ENCODE measurements at places on chromosomes 16 and 17.

- H3K27ac ChIP-seq = no peak overlapping the region
- no peak overlapping the region for H3K4me3 ChIP-seq
- H3K4me1 ChIP-seq = peaks cover 12% of the 10 kb centered on the region
- no peaks in the 10 kb centered on the region for H3K27me3 ChIP-seq
- DNase-seq = no peak
Observed at GRCh38 chr16:81593481-81593880, 148.9 kb downstream of the CMIP start.

DNA sequence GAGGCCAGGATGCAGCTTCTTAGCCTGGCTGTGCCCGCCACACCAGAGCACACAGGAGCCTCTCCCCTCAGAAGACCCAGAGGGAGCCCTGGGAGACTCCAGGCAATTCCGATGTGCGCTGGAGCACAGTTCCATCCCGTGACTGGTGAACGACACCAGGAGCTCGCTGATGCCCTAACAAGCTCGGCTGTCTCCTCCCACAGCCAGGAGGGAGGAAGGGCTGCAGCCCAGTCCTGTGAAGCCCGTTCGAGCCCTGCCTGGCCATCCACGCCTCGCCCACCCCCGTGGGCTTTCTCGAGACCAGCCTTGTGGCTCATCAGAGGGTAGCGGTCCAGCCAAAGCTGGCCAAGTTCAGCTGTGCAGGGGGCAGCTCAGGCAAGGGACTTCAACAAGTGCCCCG is 21.8 kb upstream of the RASD1 start:
- H3K27ac ChIP-seq = no peak overlapping the region
- H3K4me1 ChIP-seq = peaks cover 61% of the 10 kb centered on the region
- H3K36me3 ChIP-seq = no peaks in the 10 kb centered on the region
- no peaks in the 10 kb centered on the region for H3K27me3 ChIP-seq

DNA sequence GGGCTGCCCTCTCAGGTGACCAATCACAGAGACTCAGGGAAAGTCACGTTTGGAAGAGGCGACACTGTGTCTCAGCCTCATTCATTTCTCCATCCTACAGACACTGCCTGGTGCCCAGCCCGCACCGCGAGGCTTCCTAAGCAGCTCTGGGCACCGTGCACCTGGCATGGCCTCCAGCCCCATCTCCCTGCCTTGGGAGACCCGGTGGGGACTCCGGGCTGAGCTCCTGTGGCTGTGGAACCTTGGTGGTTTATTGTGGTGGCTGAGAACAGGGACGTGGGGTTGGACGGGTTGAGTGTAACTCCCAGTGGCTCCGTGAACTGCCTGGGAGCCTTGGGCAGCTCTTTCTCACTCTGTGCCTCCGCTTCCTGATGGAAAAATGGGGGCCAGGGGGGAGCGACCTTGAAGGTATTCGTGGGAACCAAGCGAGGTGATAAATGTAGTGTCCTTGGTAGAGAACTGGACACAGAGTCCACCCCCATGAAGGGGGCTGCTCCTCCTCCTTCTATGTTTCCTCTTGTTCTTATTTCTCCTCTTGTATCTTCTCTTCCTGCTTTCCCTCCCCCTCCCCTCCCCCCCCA is 215.4 kb downstream of the SEC14L1 start:
- H3K4me3 ChIP-seq = no peak overlapping the region
- H3K27ac ChIP-seq = no peak overlapping the region

GRCh38 chr17:12062249-12062648 is 41.6 kb downstream of the MAP2K4 start:
- no peak overlapping the region for H3K4me3 ChIP-seq
- H3K27ac ChIP-seq = no peak overlapping the region
- no peaks in the 10 kb centered on the region for H3K27me3 ChIP-seq
- no peaks in the 10 kb centered on the region for H3K4me1 ChIP-seq
- H3K36me3 ChIP-seq = peaks cover 59% of the 10 kb centered on the region
- DNase-seq = no peak

GRCh38 chr17:63452962-63453551 is 7.0 kb upstream of the CYB561 start:
- H3K4me3 ChIP-seq = no peak overlapping the region
- peaks cover 20% of the 10 kb centered on the region for H3K27me3 ChIP-seq
- peaks cover 30% of the 10 kb centered on the region for H3K4me1 ChIP-seq
- no peak for DNase-seq
- H3K27ac ChIP-seq = no peak overlapping the region

All from nephron progenitor cell (in vitro differentiated cells).